ENCODE measurements at places on chromosomes 4 and X. TPM values are rescaled to one million over a fixed set of nuclear protein-coding genes. Genes with fewer than 3 reads are reported as not detected.

GRCh38 chr4:52407545-52407944 lies 251.6 kb downstream of the USP46 start:
- no peak overlapping the region for H3K4me3 ChIP-seq
- no peaks in the 10 kb centered on the region for H3K36me3 ChIP-seq
- DNase-seq: no peak

DNA sequence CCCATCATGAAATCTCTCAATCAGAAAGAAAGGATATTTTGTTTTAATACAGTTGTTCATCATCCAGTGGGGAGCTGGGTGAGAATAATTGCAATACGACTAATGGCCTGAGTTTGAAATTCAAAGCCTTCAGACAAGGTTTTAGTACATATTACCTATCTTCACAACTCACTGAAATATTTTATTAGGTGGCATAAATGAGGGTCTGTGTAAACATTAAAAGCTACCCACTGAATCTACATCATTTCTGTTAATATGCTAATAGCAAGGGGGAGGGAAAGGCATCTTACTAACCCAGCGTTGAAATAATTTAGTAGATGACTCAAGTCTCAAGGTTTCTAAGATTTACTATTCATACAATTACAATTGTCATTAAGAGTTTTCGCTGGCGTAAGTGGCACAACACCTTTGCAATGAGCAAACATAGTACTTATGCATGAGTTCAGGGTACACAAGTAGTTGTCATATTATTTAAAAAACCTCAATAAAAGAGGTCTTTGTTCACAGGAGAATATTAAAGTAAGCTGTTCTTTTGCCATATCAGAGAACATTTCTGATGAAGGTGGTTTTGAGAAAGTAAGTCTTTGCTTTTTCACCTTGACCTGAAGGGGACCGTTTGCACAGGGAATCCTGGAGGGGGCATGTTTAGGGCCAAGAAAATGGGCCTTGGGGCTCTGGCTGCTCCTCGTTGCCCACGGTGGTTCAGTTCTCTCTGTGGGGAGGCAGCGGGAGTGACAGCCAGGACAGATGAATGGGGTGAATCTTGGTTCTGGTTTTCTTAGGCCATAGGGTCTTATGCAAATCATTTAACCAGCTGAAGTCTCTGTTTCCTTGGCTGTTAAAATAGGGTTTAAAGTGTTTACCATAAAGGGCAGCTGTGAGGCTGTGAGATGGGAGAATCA lies 4.5 kb upstream of the RHOH start:
- no peak for DNase-seq
- H3K27ac ChIP-seq: no peak overlapping the region
- H3K36me3 ChIP-seq: no peaks in the 10 kb centered on the region
- no peaks in the 10 kb centered on the region for H3K4me1 ChIP-seq
- H3K27me3 ChIP-seq: no peaks in the 10 kb centered on the region

The CITED1 gene
- 593 TPM for total RNA-seq

DNA sequence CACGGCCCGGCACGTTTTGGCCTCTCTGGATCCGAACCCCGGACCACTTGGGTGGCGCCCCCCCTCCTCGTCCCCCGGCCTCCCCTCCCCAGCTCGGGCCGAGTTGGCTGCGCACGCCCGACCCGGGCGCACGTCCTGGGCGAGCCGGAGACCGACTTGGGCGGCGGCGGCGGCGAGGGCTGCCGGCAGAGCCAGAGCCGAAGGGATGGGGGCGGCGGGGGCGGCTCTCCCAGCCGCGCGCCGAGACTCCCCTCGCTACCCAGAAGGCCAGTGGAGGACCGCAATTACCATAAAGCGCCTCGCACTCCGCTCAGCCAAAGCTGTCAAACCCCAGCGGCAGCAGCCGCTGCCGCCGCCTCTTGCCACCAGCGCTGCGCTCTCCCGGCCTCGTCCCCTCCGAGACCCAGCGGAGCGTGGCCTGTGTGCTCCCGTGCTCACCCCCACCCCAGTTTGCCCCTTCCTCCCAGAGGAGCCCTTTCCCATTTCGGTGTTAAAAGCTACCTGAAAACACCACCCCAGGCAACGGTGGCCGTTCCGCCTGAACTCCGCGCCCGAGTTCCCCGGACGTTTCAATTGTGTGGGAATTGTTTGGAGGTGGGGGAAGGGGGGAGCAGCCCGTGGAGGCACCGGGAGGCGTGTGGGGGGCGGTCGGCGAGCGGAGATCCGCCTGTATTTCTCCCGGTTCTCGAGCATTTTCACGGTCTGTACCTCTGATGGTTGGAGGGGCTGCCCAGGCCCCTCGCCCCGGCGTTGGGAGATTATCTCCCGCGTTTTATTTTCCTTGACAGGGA lies 701 bp upstream of the BCOR start:
- peak overlapping the region; percentile 60 for H3K4me3 ChIP-seq
- DNase-seq: peak; percentile 41
- peak overlapping the region; percentile 10 for H3K27ac ChIP-seq
- no peaks in the 10 kb centered on the region for H3K36me3 ChIP-seq
- peaks cover 8% of the 10 kb centered on the region for H3K4me1 ChIP-seq

All from testis (tissue), 5 donors.